NCI-H2081 (cell line): ENCODE measurements at places on chromosomes 5 and 9.

DNA sequence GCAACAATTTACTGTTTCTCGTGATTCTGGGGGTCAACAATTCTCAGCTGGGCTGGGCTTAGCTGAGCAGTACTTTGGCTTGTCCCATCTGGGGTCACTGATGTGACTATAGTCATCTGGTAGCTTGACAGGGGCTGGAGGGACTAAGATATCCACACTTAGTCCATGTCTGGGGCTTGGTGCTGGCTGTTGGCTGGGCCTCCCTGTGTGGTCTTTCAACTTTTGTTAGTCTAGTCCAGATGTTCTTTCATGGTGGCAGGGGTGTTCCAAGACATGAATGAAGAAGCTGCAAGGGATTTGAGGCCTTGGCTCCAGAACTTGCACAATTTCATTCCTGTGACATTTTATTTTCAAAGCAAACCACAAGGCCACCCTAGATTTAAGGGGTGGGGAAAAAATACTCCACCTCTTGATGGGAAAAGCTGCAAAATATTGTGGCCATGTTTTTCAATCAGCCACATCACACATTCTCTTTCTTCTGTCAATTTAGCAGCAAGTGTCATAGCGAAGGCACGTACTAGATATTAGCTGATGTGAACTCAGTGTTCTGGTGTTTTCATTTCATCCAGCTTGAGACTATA, 59.2 kb downstream of the TSSK1B start:
- DNase-seq: no peak

DNA sequence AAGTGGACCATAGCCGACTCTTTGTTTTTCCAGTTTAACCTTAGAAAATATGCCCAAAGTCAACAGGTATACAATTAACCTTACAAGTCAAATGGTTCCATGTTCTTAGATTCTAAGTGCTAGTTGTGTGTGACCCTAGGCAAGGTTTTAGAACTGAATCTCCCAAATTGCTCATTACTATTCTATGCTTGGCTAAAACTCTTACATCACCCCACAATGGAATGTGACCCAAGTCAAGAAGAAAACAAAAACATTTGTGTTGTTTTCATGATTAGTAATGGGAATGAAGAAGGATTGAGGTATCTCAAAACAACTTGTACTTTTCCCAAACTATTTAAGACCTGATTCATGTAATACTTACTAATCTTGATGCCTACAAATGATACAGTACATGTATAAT, 159.2 kb downstream of the ARRDC3 start:
- DNase-seq: no peak

GRCh38 chr5:127072861-127073846, at the start of gene C5orf63:
C5orf63 (minus strand) TSS chr5:127073502; CDS start chr5:127058995, 14,507 bp downstream.
- peak; percentile 77 for DNase-seq

GRCh38 chr9:33172256-33173238, 5.4 kb upstream of the B4GALT1 start:
- DNase-seq: no peak

- no peak for DNase-seq
These were observed 291.4 kb downstream of the CSNK1G3 start for GRCh38 chr5:123803359-123803758.

DNA sequence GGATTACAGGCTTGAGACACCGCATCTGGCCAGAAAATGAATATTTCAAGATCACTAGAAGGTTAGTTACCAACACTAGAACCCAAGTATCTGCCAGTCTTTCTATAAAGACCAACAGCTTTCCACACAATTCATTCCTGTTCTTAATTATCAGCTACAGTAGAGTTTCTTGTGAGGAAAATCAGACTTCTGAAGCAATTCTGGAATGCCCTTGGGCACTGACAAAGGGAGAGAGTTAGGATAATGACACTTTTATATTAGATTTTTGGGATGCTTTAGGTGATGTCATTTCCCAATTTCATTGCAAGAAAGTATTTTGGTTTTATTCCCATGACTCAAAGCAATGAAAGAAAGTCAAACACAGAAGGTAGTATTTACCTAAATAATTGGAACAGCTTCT, 497.0 kb upstream of the TUSC1 start:
- DNase-seq: no peak

DNA sequence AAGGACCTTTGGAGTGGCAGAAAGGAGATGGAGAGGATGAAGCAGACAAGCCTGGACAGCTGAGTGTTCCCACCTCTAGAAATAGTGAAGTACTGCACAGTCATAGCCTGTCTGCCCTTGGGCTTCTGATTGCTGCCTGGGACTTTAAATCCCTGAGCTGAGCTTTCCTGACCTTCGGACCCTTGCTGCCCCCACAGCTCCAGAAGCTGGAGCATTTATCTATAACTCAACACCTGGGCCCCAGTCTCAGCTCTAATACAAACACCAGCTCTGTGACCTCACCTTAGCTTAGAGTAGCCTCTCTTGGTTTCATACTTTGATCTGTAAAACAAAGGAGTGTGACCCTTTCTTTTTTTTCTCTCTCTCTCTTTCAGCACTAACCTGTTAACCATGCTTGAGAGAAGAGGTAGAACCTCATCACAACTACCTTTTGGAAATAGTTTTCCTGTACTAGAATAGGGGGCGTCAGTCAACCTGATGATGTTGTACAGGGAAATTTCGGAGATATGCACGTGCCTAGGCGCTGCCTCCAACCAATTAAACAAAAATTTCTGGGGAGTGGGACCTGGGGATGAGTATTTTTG, 25.4 kb upstream of the ELL2 start:
- DNase-seq: no peak

DNA sequence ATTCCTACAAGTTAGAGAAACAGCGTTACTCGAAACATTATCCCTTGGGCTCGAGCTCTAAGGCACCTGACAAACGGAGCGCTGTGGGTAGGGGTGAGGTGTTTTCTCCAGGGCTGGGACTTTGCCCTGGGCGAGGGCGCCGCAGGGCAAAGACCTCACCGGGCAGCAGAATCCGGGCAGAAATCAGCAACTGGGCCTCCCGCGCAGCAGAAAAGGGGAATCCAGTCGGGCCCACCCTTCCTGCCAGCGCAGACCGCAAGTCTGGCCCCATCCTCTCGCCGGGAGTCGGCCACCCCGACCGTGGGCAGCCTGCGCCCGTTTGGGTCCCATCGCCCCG, 430 bp upstream of the MSH3 start:
- no peak for DNase-seq

- no peak for DNase-seq
These were observed 360.1 kb upstream of the PANK3 start for GRCh38 chr5:168939156-168939800.

DNA sequence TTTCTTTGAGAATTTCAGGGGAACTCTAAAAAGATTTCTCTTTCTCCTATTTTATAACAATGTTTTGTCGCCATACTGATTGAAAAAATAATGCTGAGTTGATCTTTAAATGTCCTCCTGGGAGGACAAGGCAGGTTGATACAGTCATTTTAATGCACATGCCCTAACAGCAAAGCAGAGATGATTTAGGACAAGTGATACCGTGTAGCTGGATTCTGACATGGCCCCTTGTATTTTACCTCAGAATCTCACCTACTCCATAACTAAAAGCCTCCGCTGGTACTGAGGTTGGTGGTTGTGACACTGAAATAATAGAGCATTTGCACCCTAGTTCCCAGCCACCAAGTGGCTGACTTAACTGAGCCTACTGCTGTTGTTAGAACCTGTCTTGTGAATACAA, 811 bp upstream of the LRRTM2 start:
- DNase-seq: no peak

- DNase-seq: no peak
These were observed 146.6 kb upstream of the TUT7 start for GRCh38 chr9:86500667-86501435.

DNA sequence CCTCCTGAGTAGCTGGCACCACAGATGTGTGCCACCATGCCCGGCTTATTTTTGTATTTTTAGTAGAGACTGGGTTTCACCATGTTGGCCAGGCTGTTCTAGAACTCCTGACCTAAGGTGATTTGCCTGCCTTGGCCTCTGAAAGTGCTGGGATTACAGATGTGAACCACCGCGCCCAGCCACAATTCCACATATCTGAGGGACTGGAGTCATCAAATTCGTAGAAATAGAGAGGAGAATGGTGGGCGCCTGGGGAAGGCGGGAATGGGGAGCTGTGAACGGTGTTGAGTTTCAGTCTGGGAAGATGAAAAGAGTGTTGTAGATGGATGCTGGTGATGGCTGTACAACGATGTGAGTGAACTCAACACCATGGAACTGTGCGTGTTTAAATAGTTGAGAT, 1.9 kb upstream of the ABO start:
- DNase-seq: no peak

DNA sequence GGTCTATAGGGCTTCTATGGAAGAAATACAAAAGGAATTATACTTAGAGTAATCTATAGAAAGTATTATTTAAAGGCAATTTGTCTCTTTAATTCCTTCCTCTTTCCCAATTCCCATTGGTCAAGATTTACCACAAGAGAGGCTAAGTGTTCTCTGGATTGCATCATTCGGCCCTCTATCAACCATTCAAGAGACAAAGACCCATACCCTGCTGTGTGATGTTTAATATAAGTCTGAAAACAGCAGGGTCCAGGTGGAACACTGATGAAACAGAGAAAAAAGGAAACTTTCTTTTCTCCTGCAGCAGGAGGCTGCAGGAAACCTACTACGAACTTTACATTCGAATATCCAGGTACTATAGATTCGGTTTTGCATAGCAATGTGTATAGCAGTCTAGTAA, 323.4 kb downstream of the CHSY3 start:
- DNase-seq: no peak

DNA sequence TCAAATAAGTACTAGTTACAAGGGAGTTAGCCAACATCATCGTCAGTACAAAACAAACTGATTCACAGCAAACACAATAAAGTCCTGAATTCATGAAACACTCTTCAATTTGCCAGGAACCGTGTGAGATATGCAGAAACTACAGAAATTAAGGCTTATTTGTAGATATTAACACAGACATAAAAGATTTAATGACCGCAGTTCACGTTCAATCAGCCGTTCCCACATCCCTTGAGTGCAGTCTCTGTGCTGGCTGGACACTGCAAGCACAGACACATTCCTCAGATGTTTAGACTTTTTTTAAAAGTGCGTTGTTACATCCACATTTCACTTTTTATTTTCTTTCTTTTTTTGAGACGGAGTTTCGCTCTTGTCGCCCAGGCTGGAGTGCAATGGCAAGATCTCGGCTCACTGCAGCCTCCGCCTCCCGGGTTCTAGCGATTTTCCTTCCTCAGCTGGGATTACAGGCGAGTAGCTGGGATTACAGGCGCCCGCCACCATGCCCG, 566 bp upstream of the CEP78 start:
- DNase-seq: no peak

GRCh38 chr9:137213160-137214060, 7.9 kb downstream of the NDOR1 start:
- DNase-seq: no peak

- no peak for DNase-seq
These were observed 141.6 kb downstream of the SLC25A46 start for GRCh38 chr5:110880413-110880812.

DNA sequence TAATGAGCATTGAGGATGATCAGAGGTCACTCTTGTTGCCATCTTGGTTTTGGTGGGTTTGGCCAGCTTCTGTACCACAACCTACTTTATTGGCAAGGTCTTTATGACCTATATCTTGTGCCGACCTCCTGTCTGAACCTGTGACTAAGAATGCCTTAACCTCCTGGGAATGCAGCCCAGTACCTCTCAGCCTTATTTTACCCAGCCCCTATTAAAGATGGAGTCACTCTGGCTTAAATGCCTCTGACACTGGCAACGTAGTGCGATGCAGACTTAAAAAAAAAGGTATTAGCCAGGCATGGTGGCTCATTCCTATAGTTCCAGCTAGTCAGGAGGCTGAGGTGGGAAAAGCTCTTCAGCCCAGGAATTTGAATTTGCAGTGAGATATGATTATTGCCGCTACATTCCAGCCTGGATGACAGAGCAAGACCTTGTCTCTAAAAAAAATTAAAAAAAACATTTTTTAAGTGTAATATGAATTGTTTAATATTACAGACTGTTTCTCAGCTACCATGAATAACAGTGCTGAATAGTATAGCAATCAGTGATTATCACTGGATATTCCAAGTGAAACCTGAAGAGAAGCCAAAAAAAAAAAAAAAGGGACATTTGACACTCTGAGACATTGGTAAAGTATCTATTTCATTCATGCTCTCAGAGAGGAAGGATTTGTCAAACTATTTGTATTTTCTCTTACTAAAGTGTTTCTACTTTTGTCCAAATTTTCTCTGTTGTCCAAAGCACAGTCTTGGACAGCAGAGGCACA, 18.3 kb upstream of the STOM start:
- DNase-seq: no peak

GRCh38 chr5:64839936-64840335, 71.2 kb downstream of the CWC27 start:
- no peak for DNase-seq

GRCh38 chr5:1540166-1540565, 16.4 kb upstream of the LPCAT1 start:
- no peak for DNase-seq

- DNase-seq: no peak
These were observed 5.8 kb upstream of the PLPP1 start for GRCh38 chr5:55540525-55540924.

- no peak for DNase-seq
These were observed 38.8 kb upstream of the LIFR start for GRCh38 chr5:38595132-38595745.

DNA sequence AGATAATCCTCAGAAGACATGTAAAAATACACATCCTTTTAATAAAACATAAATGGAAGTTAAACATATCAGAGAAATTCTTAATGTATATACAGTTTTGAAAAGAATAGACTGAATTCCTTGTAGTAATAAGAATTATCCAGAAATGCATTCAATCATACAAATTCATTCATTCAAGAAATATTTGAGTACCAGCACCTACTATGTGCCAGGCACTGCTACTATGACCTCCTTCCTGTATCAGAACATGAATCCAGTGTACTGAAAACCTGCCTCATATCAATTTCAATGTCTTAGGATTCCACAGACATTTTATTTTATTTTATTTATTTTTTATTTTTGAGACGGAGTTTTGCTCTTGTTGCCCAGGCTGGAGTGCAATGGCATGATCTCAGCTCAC, 13.3 kb downstream of the PRKAA1 start:
- no peak for DNase-seq

- DNase-seq: peak; percentile 6
These were observed 1.1 kb downstream of the FEM1C start for GRCh38 chr5:115543365-115544042.

- no peak for DNase-seq
These were observed 29.8 kb upstream of the GNE start for GRCh38 chr9:36288070-36288469.

DNA sequence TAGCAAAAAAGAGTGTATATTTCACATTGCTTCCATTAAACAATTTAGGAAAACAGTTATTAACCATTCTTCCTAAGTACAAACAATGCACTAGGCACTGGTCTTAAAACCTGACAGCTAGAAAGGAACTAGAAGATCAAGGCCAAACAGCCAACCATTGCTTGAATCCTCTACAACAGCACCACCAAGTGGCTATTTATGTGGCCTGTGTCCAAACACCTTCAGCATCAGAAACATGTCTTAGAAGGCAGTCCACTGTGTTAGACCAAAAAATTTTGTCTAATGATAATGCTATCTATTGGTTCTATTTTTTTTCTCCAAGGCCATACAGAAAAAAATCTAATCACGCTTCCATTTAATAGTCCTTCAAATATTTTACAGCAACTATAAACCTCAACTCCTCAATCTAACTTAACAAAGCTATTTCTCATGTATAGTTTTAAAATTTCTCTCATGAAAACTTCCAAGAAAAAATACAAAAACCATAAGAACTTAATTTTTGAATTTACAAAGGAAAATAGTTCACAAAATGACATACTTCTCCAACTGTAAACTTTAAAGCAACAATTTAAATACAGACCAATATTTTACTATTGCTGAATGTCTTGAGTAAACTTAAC, 36.1 kb downstream of the CAAP1 start:
- peak; percentile 72 for DNase-seq
